ENCODE measurements at places on chromosomes 11 and 22. TPM values are rescaled to one million over a fixed set of nuclear protein-coding genes. Genes with fewer than 3 reads are reported as not detected.

- H3K4me1 ChIP-seq = peaks cover 91% of the 10 kb centered on the region
- no peaks in the 10 kb centered on the region for H3K27me3 ChIP-seq
- H3K36me3 ChIP-seq = peaks cover 3% of the 10 kb centered on the region
These were observed 104.4 kb downstream of the ZBTB16 start for GRCh38 chr11:114163830-114164401.

GRCh38 chr11:75275581-75275980 is 35.0 kb downstream of the TPBGL start:
- peaks cover 14% of the 10 kb centered on the region for H3K4me1 ChIP-seq
- peaks cover 89% of the 10 kb centered on the region for H3K36me3 ChIP-seq
- H3K4me3 ChIP-seq = no peak overlapping the region
- peak; percentile 69 for DNase-seq
- H3K27me3 ChIP-seq = no peaks in the 10 kb centered on the region

DNA sequence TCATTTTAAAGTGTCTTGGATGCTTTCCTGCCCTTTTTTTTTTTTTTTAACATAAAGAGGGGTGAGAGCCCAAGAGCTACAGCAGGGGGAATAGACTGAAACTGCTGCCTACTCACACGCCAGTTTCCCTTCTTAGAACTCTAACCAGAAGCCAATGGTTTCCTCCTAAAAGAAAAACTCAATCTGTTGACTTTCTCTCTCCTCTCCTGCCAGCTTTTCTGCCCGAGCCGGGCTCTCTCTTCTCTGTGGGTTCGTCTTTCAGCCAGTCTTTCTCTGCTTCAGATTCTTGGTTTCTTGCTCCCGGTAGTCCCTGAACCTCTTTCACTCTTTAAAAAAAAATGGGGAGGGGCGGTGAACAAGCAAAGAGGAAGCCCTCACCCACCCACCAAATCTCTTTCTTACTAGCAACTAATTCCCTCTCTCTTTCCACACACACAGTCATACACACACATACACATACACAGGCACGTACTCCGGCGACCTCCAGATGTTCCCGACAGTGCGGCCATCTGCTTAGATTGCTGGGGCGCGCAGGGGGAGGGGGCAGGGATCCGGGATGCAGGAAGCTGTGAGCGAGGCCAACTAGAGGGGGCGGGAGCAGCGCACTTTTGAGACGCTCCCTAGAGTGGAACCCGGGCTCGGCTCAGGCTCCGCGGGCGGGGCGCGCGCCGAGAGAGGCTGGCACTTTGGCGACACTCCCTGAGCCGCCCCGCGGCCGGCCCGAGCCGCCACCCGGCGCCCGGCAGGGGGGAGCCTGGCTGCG is 444 bp upstream of the TSKU start:
- DNase-seq = peak; percentile 91
- H3K36me3 ChIP-seq = no peaks in the 10 kb centered on the region
- no peaks in the 10 kb centered on the region for H3K27me3 ChIP-seq
- peak overlapping the region; percentile 84 for H3K4me3 ChIP-seq

DNA sequence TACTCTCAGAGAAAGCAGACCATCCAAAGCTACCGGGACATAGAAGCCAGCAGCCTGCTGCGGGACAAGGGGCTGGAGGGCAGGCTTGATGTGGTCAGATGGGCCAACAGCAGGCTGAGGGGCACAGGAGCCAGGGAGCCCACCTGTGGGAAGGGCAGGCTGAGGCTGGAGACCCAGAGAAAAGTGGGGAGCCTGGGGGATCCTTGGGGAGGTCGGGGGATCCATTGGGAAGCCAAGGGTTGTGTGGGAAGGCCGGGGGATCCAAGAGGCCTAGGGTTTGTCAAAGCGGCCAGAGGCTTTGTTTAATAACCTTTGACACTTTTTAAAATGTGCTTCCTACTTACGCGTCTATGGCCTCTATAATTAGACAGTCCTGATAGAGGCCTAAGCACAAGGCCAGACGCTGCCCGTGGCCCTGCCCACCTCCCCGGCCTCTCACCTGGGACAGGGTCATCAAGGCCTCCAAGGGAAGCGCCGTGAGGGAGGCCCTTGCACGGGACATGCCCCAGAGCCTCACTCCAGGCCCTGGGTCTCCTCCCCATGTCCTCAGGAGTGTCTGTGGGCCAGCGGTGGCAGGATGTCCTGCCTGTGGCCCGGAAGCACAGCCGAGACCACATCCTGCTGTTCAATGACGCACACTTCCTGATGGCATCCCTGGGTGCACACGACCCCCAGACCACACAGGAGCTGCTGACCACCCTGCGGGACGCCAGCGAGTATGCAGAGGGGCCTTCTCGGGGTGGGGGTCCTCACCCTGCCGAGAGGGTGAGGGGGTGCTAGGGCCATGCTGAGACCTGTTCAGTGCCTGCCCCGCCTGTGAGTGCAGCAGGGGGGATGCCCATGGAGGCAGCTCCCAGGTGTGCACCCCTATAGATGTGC is 8.6 kb upstream of the GTSE1 start:
- peaks cover 12% of the 10 kb centered on the region for H3K4me1 ChIP-seq
- H3K27ac ChIP-seq = peak overlapping the region; percentile 70
- peak; percentile 76 for DNase-seq
- H3K36me3 ChIP-seq = peaks cover 48% of the 10 kb centered on the region
- no peaks in the 10 kb centered on the region for H3K27me3 ChIP-seq

- H3K27me3 ChIP-seq = no peaks in the 10 kb centered on the region
- H3K4me1 ChIP-seq = peaks cover 23% of the 10 kb centered on the region
- no peak for DNase-seq
- peak overlapping the region; percentile 90 for H3K27ac ChIP-seq
- no peaks in the 10 kb centered on the region for H3K36me3 ChIP-seq
- H3K4me3 ChIP-seq = no peak overlapping the region
These were observed 2.4 kb upstream of the SLC15A3 start for GRCh38 chr11:60954421-60954820.

- H3K27ac ChIP-seq = no peak overlapping the region
- H3K4me1 ChIP-seq = peaks cover 27% of the 10 kb centered on the region
- H3K4me3 ChIP-seq = no peak overlapping the region
- no peaks in the 10 kb centered on the region for H3K36me3 ChIP-seq
- no peaks in the 10 kb centered on the region for H3K27me3 ChIP-seq
These were observed 51.4 kb downstream of the PACS1 start for GRCh38 chr11:66121466-66121865.

PKDREJ gene
- total RNA-seq = not detected

APOBEC3C gene
- 25.3 TPM for total RNA-seq

- H3K4me3 ChIP-seq = no peak overlapping the region
- H3K36me3 ChIP-seq = no peaks in the 10 kb centered on the region
- H3K27me3 ChIP-seq = no peaks in the 10 kb centered on the region
- DNase-seq = no peak
- H3K4me1 ChIP-seq = no peaks in the 10 kb centered on the region
These were observed 25.7 kb downstream of the OSBP2 start for GRCh38 chr22:30720263-30720837.

DNA sequence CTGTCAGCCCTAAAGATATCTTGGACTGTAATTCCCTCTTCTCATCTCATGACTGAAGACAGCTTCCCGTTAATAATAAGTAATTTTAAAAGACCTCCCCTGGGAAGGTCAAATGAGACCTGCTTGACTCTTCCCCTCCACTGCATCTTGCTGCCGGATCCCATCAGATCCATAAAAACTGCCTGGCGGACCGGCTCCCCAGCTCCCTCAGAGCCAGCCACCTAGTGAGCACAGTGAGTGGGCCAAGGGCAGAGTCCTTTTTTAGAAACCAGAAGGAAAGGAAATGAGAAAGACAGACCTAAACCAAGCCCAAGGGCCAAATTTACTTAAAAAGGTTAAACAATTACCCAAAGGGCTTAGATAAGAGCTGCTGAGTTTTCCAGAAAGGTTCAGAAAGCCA is 595.3 kb downstream of the OPCML start:
- no peak overlapping the region for H3K4me3 ChIP-seq
- no peak for DNase-seq
- H3K36me3 ChIP-seq = no peaks in the 10 kb centered on the region
- H3K27me3 ChIP-seq = peaks cover 10% of the 10 kb centered on the region
- H3K27ac ChIP-seq = no peak overlapping the region

GRCh38 chr22:30390974-30391691 is 3.9 kb upstream of the RNF215 start:
- H3K36me3 ChIP-seq = no peaks in the 10 kb centered on the region
- no peak overlapping the region for H3K4me3 ChIP-seq
- H3K27me3 ChIP-seq = no peaks in the 10 kb centered on the region

RIC3 gene
- total RNA-seq = 12.9 TPM

DNA sequence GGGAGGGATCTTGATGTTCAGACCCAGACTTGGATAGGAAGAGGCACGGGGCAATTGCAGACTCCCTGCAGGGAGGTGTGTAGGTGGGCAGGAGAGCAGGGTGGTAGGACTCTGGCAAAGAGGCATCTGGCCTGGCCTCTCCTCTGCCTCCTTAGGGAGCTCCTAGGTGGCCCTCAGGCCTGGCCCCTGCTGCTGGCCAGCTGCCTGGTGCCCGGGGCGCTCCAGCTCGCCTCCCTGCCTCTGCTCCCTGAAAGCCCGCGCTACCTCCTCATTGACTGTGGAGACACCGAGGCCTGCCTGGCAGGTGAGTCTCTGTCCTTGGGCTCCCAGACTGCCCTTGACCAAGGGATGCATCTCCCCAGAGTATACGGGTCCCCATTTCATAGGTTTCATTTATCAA is 16.6 kb upstream of the MIF start:
- H3K27me3 ChIP-seq = no peaks in the 10 kb centered on the region
- H3K4me1 ChIP-seq = no peaks in the 10 kb centered on the region

GRCh38 chr11:45890886-45891550 is 5.6 kb downstream of the MAPK8IP1 start:
- no peaks in the 10 kb centered on the region for H3K36me3 ChIP-seq
- no peak overlapping the region for H3K27ac ChIP-seq
- no peaks in the 10 kb centered on the region for H3K27me3 ChIP-seq
- no peak for DNase-seq
- H3K4me1 ChIP-seq = peaks cover under 1% of the 10 kb centered on the region

GRCh38 chr11:122050021-122050690 is 65.9 kb downstream of the BLID start:
- H3K4me1 ChIP-seq = no peaks in the 10 kb centered on the region
- DNase-seq = no peak
- H3K36me3 ChIP-seq = no peaks in the 10 kb centered on the region
- H3K4me3 ChIP-seq = no peak overlapping the region
- H3K27ac ChIP-seq = no peak overlapping the region

All from upper lobe of right lung (tissue), 1 donor.